Naive thymus-derived CD8-positive, alpha-beta T cell (primary cell): ENCODE measurements at places on chromosomes 5 and 9.

DNA sequence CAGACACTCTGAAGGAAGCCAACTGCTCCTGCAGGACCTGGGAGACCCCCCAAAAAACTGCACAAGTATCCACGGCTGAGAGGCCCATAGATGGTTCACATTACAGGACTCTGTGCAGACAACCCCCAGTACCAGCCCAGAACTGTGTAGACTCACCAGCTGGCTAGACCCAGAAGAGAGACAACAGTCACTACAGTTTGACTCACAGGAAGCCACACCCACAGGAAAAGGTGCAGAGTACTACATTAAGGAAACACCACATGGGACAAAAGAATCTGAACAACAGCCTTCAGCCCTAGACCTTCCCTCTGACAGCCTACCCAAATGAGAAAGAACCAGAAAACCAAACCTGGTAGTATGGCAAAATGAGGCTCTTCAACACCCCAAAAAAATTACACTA, 281.2 kb upstream of the RGMB start:
- no peak for DNase-seq

- no peak for DNase-seq
These were observed 40.0 kb downstream of the KCTD16 start for GRCh38 chr5:144210655-144211054.

DNA sequence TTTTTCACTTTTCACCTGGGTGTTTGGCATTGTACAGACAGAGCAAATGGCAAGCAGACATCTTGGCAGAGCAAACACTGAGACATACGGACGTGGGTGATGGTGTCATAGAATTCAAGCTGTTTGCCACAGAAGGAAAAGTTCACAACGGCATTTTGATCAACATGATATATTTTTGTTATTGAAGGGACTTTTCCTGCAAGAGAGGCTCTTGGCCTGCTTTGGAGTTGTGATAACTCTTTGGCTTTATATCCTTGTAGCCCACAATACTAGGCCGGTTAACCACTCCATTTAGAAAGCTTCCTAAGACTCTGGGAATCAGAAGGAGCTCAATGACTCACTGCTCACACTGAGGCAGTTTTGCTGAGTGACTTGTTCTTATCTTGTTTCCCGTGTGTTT, 1038.3 kb downstream of the TLE1 start:
- no peak for DNase-seq

DNA sequence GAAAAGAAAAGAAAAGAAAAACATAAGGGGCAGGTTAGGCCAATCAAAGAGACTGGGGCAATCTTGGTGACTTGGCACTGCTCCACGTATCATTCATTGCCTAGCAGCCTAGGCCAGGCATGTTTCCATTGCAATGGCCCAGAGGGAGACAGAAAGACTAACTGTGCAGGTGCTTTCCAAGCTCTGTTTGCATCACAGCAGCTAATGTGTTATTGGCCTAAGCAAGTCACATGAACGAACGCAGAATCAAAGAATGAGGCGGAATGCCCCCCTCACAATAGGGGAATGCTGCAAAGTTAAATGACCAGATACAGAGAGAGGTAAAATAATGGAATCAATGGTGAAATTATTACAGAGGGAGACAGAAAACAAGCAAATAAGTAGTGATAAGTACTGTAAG, 11.1 kb upstream of the VPS13A start:
- DNase-seq = no peak

DNA sequence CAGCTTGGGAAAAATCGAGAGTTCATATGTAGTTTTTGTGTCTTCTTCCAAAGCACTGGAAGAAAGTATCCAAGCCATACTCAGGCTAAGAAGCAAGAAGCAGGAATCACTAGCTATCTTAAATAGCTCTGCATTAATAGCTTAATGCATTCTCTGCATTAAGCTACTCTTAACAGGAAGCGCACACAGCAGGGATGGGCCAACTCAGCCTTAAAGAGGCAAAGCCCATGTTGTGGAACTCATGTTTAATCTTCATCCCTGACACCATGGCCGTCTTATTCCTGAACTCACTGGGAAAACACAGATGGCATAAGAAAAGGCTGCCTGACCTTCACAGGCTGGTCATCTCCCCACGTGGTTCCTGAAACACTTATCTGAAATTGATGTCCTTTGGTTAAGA, 18.7 kb upstream of the ICE1 start:
- no peak for DNase-seq

GRCh38 chr5:112142769-112143270, 276.3 kb downstream of the EPB41L4A start:
- no peak for DNase-seq

DNA sequence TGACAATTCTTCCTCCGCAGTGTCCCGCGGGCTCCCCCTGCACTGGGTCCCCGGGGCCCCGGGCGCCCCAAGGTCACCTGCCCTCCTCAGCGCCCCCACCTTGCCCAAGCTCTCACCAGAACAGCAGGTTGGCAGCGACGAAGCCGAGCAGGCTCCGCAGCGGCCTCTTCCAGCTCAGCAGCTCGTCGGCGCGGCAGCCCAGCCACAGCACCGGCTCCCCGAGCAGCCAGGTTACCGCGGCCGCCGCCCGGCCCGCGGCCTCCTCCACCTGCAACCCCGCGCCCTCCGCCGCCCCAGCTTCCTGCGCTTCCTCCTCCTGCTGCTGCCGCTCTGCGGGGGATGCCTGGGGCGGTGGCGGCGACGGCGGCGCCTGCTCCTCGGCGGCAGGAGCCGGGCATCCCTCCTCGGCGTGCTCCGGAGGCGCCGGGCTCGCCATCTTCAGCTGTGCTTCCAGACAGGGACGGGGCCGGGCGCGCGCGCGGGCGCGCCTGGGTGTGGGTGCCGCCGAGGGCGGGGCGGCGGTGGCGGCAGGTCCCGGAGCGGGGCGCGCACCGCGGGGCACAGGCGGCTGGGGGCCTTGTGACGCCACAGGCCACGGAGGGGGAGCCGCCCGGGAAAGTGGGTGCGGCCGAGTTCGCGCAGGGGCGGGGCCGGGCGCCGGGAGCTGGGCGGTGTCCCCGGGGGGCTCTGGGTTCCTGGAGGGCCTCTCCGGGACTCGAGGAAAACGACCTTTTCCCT, at the start of gene RETREG1:
TSS of gene RETREG1 (minus strand) at position 462 of the 738 bp plus-strand sequence. CDS start at position 436, 26 bp downstream.
- DNase-seq = peak; percentile 82

DNA sequence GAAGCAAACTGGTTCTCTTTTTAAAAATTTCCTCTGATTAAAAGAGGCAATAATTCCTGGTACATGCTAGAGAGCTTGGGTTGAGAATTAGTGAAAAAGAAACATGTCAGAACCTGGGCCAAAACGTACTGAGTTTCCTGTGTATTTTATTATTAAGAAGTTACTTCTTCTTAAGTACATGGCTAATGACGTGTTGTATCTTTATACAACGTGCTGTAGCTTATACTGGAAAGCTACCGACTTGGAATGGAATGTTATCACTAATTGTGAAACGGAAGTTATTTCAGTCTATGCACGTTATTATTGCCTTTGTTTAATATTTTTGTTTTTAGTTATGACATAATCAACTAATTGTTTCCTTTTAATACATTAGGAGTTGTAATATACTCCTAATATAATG, 43.1 kb downstream of the ZNF366 start:
- no peak for DNase-seq

- no peak for DNase-seq
These were observed 6.4 kb upstream of the FCHO2 start for GRCh38 chr5:72949481-72949880.

GRCh38 chr5:143557061-143557818, 153.8 kb upstream of the NR3C1 start:
- no peak for DNase-seq

DNA sequence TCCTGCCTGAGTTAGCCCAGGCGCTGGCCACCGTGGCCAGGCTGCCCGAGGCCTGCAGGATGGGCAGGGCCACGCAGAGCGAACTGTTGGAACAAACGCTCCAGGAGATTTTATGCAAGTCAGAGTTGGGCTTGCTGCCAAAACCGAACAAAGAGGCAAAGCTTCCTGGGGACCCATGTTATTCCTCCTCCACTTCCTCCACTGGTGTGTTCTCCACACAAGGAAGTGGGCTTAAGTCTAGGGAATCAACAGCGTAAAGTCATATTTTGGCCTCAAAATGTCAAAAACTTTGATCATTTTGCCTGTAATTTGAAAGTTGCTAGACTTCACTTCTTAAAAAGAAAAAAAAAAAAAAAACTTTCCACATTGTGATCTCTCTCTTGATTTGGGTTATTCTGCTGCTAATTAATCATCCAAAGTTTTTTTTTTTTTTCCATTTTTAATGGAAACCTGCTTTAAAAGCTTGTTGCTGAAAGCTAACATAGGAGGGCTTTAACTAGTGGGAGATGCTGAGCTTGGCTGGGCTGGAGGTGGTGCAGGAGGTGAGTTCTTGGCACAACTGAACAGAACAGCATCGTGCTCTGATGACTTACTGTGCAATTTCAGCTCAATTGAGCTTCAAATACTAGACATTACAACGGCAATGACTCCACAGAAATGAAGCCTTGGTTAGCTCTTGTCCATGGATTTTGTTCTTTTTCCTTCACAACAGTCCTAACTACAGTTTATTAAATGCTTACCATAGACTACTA, 73.0 kb downstream of the PTPDC1 start:
- peak; percentile 6 for DNase-seq

- no peak for DNase-seq
These were observed 30.1 kb downstream of the STXBP1 start for GRCh38 chr9:127642082-127642740.

DNA sequence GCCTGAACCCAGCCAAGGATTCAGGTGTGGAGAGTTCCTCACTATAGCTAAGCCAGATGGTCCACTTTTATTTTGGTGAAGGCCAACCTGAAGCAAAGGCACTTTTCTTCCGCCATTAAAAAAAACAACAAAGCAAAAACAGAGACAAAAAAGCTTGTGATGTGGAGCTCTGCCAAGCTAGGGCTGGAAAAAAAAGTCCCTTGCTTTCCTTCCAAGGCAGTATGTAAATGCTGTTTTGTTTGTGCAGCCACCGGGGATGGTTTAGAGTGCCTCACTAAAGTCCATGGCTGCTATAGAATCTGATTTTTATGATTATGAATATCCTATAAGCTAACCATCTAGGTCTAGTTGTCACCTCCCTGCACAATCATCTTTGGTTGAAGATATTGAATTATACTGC, 14.9 kb downstream of the MEGF10 start:
- DNase-seq = no peak

GRCh38 chr9:119853126-119853525, 483.9 kb upstream of the BRINP1 start:
- DNase-seq = no peak

DNA sequence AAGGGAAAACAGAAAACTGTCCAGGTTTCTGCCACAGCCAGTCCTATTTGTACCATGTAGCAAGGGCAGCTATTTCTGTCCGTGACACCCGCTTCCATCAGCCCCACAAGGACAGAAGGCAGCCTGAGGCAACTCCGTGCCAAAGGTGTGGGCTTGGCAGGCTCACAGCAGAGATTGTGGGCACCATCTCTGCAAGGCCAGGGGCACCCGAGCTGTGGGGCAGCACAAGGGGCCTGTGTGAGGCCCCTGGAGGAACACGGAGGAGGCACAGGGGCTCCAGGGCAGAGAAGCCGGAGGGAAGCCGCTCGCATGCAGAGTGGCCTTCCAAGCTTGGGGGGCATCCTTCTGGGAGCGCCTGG, 43.5 kb downstream of the COL23A1 start:
- no peak for DNase-seq

DNA sequence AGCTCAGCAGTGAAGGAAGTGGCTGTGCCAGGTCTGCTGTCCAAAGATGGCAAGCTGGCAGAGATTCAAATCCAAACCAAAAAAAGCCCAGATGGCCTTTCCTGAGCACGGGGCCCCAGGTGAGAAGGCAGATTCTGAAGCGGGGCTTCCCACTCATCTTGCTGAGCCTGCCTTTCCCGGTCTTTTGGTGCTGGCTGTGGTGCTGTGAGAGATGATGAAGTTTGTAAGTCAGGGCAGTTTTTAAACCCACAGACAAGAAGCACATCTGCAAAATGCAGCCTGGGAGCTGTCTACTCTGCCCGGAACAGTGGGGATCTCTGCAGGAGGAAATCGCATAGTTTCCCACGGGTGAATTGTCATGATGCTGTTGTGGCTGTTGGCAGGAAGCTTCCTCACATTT, 85.0 kb upstream of the IRX4 start:
- DNase-seq = no peak

GRCh38 chr5:139725073-139725830, 70.4 kb upstream of the PSD2 start:
- no peak for DNase-seq

DNA sequence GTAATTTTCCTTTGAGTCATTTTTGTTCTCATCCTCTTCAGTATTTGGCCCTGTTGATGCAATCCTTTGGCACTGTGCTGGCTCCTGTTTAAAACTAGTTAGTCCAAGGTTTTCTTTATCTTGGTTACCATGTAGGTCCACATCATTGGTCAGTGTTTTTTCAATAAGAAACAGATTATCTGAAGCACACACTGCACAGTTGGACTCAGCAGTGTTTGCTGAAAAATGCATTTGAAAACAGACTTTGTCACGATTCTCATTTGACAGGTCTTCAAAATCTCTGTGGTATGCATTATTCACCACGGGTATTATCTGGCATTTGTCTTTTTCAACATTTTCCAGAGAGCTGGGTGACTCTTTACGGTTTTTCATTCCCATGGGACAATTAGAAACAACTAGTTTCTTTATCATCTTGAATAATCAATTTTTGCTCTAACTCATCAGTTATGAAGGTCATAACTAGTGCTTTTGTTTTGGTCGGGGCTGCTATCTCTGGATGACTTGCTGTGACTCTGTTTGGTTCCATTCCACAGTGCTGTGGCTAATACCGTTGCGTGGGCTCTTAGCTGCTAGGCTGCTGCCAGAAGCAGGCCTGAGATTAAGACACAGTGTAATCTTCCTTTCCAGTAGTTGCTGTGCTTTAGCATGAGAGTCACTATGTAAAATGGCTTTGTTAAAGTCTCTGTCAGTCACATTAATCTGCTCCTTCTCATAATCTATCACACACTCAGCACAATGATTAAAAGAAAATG, 36.2 kb downstream of the NUDT12 start:
- no peak for DNase-seq

DNA sequence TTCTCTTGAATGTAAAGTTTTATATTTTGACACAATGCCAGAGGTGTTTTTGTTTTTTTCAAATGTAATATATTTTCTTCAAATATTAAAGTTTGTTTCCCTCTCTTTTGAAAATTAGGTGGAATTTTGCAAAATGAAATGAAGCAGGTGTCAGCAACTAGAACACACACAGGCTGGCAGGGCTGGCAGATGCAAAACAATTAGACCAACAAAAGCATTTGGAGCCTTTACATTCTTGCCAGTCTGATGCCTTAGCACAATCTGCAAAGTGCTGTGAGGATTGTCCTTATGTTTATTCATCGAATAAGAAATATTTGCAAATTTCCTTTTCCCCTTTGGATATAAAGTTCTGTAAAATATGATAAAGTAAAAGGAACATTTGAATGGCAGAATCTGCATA, 1063.9 kb downstream of the CDH9 start:
- no peak for DNase-seq

GRCh38 chr5:154967421-154968024, 26.6 kb downstream of the MRPL22 start:
- DNase-seq = no peak

- DNase-seq = no peak
These were observed 39.3 kb upstream of the CTSL start for GRCh38 chr9:87686520-87687090.

GRCh38 chr5:135921388-135921787, 25.7 kb upstream of the IL9 start:
- no peak for DNase-seq
